ENCODE measurements at places on chromosomes 12 and 14. TPM values are rescaled to one million over a fixed set of nuclear protein-coding genes. Genes with fewer than 3 reads are reported as not detected.

Gene L3HYPDH
- 60.8 TPM for total RNA-seq

Gene PTPRR
- total RNA-seq: 1.3 TPM

Gene IL25
- total RNA-seq: not detected

Gene GPR135
- total RNA-seq: 2.1 TPM

Gene PLA2G1B
- not detected for total RNA-seq

Gene HNF1A
- not detected for total RNA-seq

Gene MUCL1
- not detected for total RNA-seq

Gene RNF212B
- total RNA-seq: not detected

Gene FOXM1
- total RNA-seq: 45.8 TPM

Gene MGP
- total RNA-seq: 42.8 TPM

Gene KIF21A
- 18.4 TPM for total RNA-seq

Gene TMEM52B
- total RNA-seq: 0.10 TPM

Gene LGR5
- total RNA-seq: 1.2 TPM

Gene TAS2R7
- total RNA-seq: not detected

Gene KRT74
- not detected for total RNA-seq

Gene AEBP2
- 7.4 TPM for total RNA-seq

Gene CLEC9A
- total RNA-seq: not detected

Gene PLEKHG7
- total RNA-seq: not detected

Gene RERGL
- total RNA-seq: not detected

Gene ABHD12B
- total RNA-seq: not detected

Gene C12orf50
- total RNA-seq: not detected

Measured in H4 (cell line).